Osteocyte (in vitro differentiated cells): ENCODE measurements at places on chromosomes 6 and 20. TPM values are rescaled to one million over a fixed set of nuclear protein-coding genes. Genes with fewer than 3 reads are reported as not detected.
A peak's percentile ranks its signal among the peaks of the same experiment; 100 is the strongest.

The ADGRB3 gene
- 8.8 and 8.9 TPM in 2 replicates for total RNA-seq

- H3K27me3 ChIP-seq = peaks cover 8% of the 10 kb centered on the region
- peaks cover 2% of the 10 kb centered on the region for H3K36me3 ChIP-seq
- H3K27ac ChIP-seq = peak overlapping the region; percentile 81
- peaks cover 36% of the 10 kb centered on the region for H3K4me1 ChIP-seq
- DNase-seq = peak; percentile 81
Observed at GRCh38 chr6:41257369-41258195, 28.9 kb downstream of the TREM1 start.

The PRND gene
- total RNA-seq = not detected in 2 replicates

The SLC22A23 gene
- 10.2 and 10.4 TPM in 2 replicates for total RNA-seq

DNA sequence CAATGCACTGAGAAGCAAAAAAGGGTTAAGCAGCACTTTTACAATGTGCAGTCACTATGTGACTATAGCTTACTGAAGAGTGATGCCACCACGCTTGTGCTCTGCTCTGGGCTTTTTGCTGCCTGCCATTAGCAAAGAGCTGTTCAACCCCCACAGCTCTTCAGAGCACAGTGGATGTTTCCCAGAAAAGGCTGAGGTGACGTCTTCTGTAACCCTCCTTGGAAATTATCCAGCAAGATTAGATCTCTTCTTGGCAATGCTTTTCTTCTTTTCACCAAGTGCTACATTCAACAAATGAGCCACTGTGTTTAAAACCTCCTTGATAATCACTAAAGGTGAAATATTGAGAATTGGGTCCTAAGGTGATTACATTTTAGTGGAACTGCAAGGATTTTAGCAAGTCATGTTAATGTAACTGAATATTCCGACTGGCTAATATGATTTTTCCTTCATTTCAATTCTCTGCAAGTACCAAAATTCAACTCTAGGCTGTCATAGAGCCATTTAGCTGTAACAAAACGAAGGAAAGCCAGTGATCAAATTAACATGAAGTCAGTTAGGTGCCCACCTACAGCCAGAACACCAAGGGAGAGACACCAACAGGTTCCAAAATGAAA, 34.9 kb downstream of the ELOVL5 start:
- H3K4me1 ChIP-seq = peaks cover 60% of the 10 kb centered on the region
- no peaks in the 10 kb centered on the region for H3K36me3 ChIP-seq
- no peak for DNase-seq
- no peak overlapping the region for H3K27ac ChIP-seq
- no peak overlapping the region for H3K4me3 ChIP-seq

GRCh38 chr20:6693178-6693807, 74.2 kb upstream of the BMP2 start:
- H3K36me3 ChIP-seq = no peaks in the 10 kb centered on the region
- peaks cover 4% of the 10 kb centered on the region for H3K4me1 ChIP-seq
- no peak overlapping the region for H3K27ac ChIP-seq
- no peaks in the 10 kb centered on the region for H3K27me3 ChIP-seq
- H3K4me3 ChIP-seq = no peak overlapping the region
- no peak for DNase-seq

GRCh38 chr20:347317-347639, 367 bp downstream of the NRSN2 start:
- H3K4me1 ChIP-seq = peaks cover 16% of the 10 kb centered on the region
- peak overlapping the region; percentile 99 for H3K27ac ChIP-seq

DNA sequence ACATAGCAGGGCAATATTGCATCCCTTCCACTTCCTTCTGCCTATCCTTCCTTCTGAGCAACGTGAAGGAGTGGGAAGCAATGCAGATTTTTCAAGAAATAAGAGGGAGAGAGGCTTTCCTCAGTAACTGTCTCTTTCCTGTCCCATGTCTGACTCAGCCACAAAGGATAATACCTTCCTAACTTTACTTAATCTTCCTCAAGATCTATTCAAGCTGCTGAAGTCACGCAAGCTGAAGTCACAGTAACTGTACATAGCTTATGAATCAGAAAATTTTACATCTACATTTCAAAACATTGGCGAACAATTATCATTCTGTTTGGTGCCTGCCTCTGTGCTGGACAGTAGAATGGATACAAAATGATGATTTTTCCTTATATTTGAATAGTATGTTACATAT, 86.4 kb upstream of the POU3F2 start:
- H3K36me3 ChIP-seq = no peaks in the 10 kb centered on the region
- peaks cover 4% of the 10 kb centered on the region for H3K4me1 ChIP-seq
- H3K27ac ChIP-seq = no peak overlapping the region

DNA sequence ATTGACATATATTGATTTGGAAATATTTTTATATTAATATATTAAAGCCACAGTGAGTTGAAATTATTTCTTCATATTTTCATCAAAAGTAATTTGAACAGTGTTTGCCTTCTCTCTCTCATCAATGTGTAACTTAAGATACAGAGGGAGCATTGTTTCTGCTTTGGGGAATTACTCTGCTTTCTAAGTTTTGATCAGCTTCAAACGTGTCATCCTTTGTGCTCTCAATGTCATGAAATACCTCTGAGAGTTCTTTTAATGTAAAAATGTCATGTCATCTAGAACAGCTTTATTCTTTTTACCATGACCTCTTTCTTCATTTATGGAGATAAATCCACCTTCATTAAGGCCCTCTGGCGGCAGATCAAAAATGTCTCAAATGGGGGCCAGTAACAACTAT, 259.4 kb upstream of the STXBP5 start:
- DNase-seq = no peak
- H3K27me3 ChIP-seq = no peaks in the 10 kb centered on the region
- no peak overlapping the region for H3K27ac ChIP-seq
- H3K4me1 ChIP-seq = no peaks in the 10 kb centered on the region
- no peaks in the 10 kb centered on the region for H3K36me3 ChIP-seq
- H3K4me3 ChIP-seq = no peak overlapping the region

GRCh38 chr6:91754691-91755090, 1167.8 kb upstream of the MAP3K7 start:
- no peaks in the 10 kb centered on the region for H3K4me1 ChIP-seq
- H3K4me3 ChIP-seq = no peak overlapping the region
- H3K27ac ChIP-seq = no peak overlapping the region

DNA sequence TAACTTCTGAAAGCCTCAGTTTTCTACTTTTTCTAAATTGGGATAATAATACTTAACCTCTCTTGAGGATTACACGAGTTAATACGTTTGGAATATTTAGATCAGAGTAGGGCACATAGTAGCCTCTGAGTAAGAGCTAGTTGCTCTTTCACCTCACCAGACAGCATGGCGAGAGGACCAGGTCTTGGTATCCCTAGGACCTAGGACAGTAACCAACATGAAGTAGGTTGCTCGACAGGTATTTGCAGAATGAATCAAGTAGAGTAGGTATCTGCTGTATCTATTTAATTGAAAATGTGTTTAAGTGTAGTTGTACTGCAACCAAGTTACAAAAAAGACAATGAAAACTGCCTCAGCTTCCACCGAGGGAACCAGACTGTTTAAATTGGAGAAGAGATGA, 1.4 kb downstream of the CDC5L start:
- peaks cover 32% of the 10 kb centered on the region for H3K4me1 ChIP-seq
- peak overlapping the region; percentile 95 for H3K4me3 ChIP-seq
- DNase-seq = no peak
- peaks cover 11% of the 10 kb centered on the region for H3K36me3 ChIP-seq
- H3K27me3 ChIP-seq = no peaks in the 10 kb centered on the region

The OXT gene
- total RNA-seq = not detected in 2 replicates

DNA sequence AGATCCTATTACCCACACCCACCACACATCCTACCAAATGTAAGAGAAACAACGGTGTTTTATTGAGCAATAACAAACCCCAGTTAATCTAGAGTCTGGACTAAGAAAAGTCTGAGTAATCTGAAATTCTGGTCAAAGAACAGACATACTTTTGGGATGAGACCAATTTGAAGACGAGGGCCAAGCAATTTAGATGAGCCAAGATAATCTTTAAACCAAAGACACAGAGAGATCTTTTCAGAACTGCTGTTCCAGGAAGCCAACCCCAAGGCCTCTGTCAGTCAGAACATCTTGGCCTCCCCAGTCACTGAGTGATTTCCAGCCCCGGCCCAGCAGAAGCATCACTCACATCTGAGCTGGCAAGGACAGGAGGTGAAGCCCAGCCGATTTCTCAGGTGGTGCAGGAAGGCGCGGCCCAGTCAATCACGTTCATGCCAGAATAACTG, 118.5 kb upstream of the SYNDIG1 start:
- no peak overlapping the region for H3K4me3 ChIP-seq
- H3K27ac ChIP-seq = no peak overlapping the region
- no peaks in the 10 kb centered on the region for H3K36me3 ChIP-seq

The EFCAB8 gene
- total RNA-seq = 0.64 and 0.97 TPM in 2 replicates

The DSP gene
- 124 and 135 TPM in 2 replicates for total RNA-seq
